Stimulated activated CD8-positive, alpha-beta memory T cell treated with anti-CD3 and anti-CD28 coated beads, Interleukin-2, amount 100 ng/mL, for 1 hour (primary cell): ENCODE measurements at places on chromosomes 4 and X.

DNA sequence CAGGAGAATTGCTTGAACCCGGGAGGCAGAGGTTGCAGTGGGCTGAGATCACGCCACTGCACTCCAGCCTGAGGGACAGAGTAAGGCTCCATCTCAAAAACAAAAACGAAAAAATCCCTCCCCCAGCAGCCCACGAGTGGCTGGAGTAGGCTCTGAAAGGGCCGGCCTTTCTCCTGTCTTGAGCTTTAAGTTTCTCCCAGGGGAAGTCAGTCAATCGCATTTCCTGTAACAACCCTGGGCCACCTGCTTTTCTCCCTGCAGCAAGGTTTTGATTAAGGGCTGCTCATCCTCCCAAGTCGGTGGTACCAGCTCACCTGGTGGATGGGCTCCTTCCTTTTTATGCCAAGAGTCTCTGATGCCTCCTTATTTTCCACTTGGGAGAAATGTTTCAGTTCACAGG lies 2.0 kb upstream of the NYX start:
- no peak for DNase-seq

GRCh38 chr4:88742561-88742960 lies 44.9 kb upstream of the NAP1L5 start:
- DNase-seq: no peak

DNA sequence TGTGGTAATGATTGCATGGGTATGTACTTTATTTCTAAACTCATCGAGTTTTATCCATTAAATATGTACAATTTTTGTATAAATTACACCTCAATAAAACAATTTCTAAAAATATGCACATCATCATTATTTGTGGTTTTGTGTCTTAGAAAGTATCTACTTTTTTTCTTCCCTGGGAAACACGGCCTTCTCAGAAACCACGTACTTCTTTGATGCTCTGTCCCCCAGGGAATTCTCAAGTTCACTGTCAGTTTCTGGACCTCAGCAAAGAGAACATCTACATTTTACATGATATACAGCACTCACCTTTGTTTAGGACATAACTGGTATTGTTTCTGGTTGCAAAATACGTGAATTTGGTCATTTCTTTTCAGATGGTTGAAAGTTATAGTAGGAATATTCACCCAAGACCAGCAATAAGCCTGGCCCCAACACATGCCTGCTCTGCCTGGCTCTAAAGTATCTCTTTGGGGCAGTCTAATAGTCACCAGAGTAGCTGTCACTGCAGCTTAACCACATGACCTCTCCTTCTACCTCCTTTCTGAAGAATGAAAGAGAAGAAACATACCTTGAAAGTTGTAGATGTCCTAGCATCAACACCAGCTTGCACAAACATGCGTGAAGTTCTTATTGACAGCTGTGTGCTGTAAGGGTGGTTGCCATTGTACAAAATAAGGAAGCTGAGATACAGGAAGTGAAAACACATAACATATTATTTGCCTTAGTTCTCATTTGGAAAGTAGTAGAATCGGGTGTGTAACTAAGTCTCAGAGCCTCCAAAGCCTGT lies 48.4 kb upstream of the SPANXN4 start:
- no peak for DNase-seq

DNA sequence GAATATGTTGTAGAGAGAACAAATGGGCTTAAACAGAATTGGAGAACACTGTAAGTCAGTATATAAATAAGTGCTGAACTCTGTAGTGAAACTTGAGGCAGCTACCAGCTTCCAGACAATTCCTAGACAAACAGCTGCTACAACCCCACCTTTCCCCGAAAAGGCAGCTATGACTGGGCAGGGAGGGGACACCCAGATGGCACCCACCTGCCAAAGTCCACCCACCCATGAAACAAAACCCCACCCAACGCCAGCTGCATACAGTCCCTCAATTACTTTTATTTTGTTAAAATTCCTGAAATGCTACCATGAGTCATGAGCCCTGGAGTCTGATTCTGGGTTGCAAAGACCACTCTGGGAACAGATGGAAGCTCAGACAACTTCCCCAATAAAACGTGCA lies 24.4 kb downstream of the RELL1 start:
- no peak for DNase-seq

- DNase-seq: no peak
These were observed 1.3 kb upstream of the ATP6AP1 start for GRCh38 chrX:154426916-154427770.

- no peak for DNase-seq
These were observed 45.4 kb upstream of the XK start for GRCh38 chrX:37640142-37640541.

DNA sequence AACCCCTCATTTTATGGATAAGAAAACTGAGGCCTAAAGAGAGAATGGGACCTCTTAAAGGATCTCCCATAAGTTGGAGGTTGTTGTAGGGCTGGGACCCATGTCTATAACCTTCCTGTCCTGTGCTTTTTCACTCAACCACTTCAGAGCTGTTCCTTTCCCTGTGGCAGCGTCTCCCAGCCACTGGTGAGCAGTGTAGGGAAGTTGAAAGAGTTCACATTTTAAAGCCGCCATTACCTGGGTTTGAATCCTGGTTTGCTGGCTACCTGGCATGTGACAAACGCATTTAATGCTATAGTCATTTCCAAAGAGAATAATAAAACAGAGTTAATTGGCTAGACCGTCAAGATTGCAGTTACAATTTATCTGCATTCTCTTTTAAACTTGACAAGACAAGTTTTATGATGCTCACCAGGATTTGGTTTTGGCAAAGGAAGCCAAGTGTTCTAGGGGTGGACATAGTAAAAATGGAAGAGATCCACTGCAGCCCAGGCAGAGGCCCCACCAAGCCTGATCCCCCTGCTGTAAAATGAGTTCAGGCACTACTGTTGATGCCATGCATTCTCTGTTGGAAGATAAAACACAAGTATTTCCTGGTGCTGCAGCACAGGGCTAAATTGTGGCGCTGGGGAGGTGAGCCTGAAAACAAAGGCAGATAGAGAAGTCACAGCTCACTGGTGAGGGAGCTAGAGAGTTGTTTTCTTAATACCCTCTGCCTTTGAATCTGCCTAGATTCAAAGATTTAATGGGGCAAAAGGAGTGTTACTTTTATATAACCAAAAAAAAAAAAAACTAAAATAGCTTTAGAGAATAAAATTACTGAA lies 218.7 kb downstream of the NWD2 start:
- no peak for DNase-seq

GRCh38 chr4:20764366-20764992 lies 64.2 kb downstream of the PACRGL start:
- DNase-seq: no peak

- no peak for DNase-seq
These were observed 15.0 kb upstream of the AKAP17A start for GRCh38 chrX:1576201-1576992.

- DNase-seq: no peak
These were observed 73.0 kb downstream of the TMEM165 start for GRCh38 chr4:55468724-55469123.

DNA sequence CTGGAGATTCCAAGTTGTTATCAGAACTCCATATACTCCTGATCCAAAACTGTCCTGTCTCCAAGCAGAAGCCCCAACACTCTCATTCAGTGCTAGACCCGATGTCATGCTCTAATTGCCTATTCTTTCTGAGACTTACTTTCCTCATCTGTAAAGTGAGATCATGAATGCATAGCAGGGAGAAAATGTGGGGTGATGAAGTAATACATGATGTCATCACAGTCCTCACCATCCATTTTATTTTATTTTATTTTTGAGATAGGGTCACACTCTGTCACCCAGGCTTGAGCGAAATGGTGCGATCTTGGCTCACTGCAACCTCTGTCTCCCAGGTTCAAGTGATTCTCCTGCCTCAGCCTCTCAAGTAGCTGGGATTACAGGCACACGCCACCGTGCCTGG lies 1554.0 kb upstream of the ADGRL3 start:
- DNase-seq: no peak

GRCh38 chrX:23334848-23335599 lies at the start of gene PTCHD1:
Gene PTCHD1, plus strand, starts transcription at chrX:23334849. Its CDS starts 27 bp downstream, at chrX:23334876.
- DNase-seq: no peak

GRCh38 chrX:67787196-67787595 lies 243.4 kb downstream of the AR start:
- no peak for DNase-seq

- DNase-seq: no peak
These were observed 212.7 kb upstream of the TAPT1 start for GRCh38 chr4:16438986-16439385.

GRCh38 chr4:87624698-87625097 lies 16.4 kb downstream of the DSPP start:
- DNase-seq: no peak

GRCh38 chr4:82005158-82005557 lies 368.6 kb downstream of the HNRNPD start:
- DNase-seq: no peak

- DNase-seq: no peak
These were observed 70.1 kb downstream of the CENPC start for GRCh38 chr4:67475155-67475554.

DNA sequence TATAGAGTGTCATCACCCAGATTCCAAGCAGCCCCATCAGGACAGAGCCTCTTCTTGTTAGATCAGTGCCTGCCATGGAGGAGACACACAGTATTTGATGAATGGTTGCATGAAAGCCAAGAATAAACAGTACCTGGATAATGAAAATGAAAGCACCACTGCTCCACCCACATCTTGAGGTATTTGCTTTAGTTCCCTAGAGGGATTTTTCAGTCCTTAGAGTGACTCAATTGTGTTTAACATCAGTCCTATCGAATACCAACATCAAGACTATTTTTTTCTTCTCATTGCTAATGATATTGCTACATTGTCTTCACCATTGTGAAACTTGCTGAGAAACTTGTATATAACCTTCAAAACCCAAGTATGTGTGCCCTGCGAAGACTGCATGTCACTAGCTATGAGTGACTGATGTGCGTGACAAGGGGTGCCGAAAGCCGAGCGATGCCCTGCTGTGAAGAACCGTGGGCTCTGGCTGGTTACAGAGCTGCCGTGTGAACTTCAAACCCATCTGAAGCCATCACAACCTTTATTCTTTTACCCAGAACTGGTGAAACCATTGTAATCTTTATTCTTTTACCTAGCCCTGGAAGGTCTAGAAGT lies 211.3 kb upstream of the FAT1 start:
- DNase-seq: no peak

DNA sequence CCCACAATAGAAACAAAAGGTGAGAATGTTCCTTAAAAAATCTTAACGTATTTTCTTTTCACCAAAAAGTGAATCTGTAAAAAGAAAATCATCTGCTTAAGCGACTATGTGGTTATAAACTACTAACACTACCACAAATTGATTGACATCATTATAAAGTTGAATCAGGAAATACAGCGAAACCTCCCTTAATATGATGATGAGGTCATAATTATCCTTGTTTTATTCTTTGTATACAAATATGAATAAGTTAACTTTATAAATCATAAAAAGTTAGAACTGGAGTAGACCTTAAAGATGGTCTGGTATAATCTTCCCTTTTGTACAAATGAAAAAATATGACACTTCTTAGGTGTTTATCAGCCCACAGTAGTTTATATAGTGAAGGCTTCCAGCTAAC lies 35.6 kb downstream of the NFKB1 start:
- DNase-seq: no peak

DNA sequence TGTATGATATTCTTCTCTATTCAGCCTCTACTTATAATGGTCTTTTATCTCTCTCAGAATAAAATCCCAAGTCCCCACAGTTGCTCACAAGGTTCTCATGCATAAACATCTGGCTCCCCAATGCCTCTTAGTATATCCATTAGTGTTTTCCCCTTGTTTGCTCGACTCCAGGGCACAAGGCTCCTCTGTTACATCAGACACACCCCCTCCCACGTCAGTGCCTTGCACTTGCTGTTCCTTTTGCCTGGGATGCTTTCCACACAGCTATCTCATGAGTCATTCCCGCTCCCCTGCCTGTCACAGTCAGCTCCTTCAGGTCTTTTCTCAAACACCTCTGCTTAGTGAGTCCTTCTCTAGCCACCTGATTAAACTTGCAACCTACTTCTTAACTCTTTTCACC lies 260.2 kb downstream of the IL1RAPL1 start:
- no peak for DNase-seq

DNA sequence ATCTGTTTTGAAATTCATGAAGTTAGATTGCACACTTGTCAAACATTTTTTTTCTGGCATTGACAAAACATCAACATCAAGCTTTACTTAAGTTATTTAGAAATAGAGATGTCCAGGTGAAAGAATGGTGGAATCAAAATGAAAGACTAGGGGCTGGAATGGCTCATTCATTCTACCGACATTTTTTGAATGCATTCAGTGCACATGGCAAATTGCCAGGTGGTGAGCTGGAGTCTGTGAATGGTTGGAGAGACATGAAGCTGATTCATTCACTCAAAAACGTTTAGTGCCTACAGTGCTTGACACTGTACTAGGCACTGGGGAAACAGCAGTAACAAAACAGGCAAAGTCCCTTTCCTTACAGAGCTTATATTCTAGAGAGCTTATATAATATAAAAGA lies 292.4 kb downstream of the PPP1R2C start:
- no peak for DNase-seq

- no peak for DNase-seq
These were observed 41.1 kb upstream of the AFF2 start for GRCh38 chrX:148459343-148459742.

DNA sequence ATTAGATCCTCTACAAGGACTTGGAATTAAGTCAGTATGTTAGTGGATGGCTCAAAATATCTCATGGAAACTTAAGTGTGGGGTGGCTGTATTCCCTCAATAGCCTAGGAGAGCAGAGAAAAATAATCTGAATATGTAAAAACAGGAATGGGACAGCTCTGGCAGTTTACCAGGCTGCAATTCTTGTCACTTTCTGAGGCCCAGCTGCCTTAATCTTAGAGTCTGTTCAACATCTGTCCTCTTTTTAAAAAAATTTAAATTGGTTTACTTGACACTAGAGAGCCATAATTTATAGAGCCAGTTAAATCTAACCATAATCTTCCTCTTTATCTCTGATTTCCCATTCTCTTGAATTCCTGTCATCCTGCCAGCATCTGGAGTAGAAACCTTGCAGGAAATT lies 109.2 kb upstream of the CXCL13 start:
- no peak for DNase-seq

DNA sequence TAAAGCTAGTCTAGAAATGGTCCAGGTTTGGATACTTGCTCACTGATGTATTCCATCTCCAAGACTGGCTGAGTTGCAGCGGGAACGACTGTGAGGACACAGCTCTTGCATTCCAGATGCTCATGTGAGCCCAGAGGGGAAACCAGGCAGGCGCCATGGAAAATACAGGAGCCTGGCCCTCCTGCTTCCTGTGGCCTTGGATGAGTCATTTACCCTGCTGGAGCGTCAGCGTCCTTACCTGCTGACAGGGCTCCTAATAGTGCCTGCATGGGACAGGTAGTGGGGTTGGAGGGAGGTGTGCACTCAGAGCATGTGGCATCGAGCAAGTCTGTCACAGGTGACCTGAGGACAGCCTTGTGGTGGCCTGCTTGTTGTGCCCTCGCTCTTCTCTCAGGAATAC lies 69.4 kb downstream of the NSG1 start:
- no peak for DNase-seq

DNA sequence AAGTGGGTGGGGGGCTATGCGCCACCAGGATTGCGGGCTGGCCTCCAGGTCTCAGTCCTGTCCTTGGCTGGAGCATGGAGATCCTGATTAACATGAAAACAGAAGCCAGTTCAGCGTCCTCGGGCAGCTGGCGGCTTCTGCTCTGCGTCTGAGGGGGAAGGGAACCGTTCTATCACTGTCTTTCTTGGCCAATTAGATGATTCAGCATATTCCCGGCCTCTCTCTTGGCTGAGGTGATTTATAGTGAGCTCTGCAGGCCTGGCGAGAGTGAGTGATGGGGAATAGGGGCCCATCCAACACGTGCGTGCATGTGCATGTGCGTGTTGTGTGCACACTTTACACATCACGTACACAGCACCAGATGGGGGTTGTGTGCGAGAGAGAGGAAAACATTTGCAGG lies 145.8 kb upstream of the ATP6AP2 start:
- no peak for DNase-seq

- DNase-seq: no peak
These were observed 108.6 kb downstream of the TNIP2 start for GRCh38 chr4:2647403-2648158.
